ENCODE measurements at places on chromosomes 1 and 21.

GRCh38 chr1:213179784-213180183 is 128.7 kb downstream of the RPS6KC1 start:
- no peak for DNase-seq

- no peak for DNase-seq
Measured at GRCh38 chr1:61255358-61255703, 173.0 kb downstream of the NFIA start.

DNA sequence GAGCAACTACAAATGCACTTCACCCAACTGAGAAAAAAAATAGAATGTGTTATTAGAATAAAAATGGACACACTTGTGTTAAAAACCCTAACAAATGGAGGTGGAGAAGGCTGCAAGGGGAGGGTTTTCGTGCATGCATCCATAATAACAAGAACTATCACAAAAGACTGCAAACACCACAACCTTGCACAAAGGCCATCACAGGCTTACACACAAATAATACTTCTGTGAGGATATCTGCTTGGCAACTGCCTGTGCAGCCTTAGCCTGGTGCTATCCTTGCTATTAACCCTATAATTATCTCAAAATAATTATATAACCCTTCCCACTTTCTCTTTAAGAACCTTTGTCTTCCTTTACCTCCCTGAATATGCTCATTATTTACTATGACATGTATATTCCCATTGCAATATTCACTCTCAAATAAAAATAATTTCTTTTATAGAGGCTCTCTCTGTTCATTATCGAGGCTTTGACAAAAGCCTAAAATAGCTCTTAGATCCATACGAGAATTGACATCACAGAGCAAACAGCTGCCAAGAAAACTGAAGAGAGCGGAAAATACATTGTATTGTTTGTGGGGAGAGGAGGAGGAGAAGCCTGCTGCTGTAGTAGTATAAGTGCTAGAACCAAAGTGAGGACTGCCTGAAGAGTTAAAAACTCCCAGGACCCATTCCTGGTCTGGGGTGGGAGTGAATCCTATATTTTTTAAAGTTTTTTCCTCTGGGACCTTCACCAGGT is 1768.7 kb downstream of the BRINP3 start:
- no peak for DNase-seq

GRCh38 chr1:232192781-232193450 is 437.0 kb downstream of the SIPA1L2 start:
- DNase-seq: no peak

DNA sequence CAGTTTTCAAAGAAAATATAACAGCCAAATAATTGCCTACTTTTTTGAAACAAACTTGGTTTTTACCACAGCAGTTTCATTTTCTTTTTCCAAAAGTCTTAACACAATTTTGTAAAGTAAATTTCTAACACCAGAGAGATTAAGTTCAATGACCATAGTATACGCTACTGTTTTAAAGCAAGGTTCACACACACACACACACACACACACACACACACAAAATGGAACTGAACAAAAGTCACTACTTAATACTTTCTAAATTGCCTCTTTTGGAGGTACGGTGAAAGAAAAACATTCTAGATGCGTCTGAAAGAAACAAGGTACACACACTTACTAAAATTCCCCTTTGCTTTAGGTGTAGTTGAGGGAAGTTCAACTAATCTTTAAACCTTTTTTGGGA is 30.1 kb downstream of the C21orf91 start:
- DNase-seq: no peak

DNA sequence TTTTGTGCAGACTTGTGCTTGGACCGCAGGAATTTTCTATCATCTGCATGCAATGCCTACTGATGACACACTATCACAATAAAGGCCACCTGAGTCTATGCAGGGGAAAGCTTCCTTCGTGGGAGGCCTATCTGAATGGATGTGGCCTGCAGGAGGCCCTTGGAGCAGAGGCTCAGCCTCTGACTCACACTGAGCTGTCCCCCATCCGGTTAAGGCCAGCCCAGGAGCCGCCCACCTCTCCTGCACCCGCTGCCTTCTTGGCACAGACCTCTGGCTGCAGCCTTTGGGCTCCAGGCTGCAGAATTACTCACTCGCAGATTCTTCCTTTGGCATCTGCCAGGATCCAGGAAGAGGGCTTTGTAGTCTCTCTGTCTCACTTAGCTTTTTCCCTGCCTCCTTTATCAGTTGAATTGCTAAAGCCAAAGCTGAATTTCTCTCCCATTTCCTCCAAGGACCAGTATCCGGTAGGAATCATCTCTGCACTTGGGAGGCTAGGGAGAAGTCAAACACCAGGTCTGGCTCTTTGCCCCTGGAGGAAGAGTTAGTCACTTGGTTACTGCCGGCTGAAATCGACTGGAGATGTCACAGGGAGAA is 65.1 kb upstream of the JUN start:
- no peak for DNase-seq

DNA sequence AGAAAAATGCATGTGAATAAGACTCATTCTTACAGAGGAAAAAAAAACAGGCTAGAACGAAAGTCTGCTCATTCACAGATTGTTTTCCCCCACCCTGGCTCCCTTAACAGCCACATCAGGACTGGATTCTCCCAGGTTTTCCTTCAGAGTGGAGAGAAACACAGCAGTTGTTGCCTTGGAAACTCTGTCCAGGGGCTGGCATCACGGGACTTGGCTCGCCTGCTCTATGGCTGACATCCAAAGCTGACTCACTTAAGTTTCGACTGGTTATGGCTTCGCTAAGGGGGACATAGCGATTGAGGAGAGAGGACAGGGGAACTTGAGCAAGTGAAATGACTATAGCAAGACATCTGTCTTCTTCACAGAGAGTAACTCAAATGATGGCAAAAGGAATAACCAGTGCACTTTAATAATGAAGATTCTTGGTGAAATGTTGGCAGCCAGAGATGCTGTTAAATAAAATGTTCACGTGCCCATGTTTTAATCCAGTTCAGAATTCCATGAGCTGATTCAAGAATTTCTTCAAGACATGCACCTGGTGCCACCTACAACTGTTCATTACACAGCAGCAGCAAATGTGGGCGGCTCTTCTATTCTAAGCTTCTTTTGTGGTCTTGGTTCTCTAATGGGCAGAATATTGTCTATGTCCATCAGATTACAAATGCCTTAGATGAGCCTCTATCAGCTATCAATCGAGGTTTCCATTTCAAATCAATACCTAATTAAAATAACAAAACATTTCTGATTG is 21.8 kb downstream of the MIS18A start:
- DNase-seq: no peak

GRCh38 chr1:153509729-153510354 is 25.9 kb downstream of the S100A6 start:
- DNase-seq: peak; percentile 72

GRCh38 chr1:76136894-76137293 is 62.3 kb downstream of the ST6GALNAC3 start:
- DNase-seq: no peak

DNA sequence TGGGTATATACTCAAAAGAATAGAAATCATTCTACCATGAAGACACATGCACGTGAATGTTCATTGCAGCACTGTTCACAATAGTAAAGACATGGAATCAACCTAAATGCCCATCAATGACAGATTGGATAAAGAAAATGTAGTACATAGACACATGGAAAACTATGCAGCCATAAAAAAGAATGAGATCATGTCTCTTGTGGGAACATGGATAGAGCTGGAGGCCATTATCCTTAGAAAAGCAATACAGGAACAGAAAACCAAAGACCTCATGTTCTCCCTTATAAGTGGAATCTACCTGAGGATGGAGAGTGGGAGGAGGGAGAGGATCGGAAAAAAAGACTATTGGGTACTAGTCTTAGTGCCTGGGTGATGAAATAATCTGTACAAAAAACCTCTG is 143.9 kb downstream of the RHOU start:
- no peak for DNase-seq

All from natural killer cell treated with Interleukin-12 subunit alpha and Interleukin-12 subunit beta and Interleukin-15 and Interleukin-18, amount 100 ng/mL, for 72 hours (primary cell).